Stimulated activated CD8-positive, alpha-beta memory T cell treated with anti-CD3 and anti-CD28 coated beads, Interleukin-7, amount 100 ng/mL, for 4 hours (primary cell): ENCODE measurements at places on chromosomes 5 and 9.

GRCh38 chr5:129460936-129461710 lies 1.0 kb downstream of the ADAMTS19 start:
- DNase-seq: no peak

- DNase-seq: no peak
Measured at GRCh38 chr5:77120706-77121105, 33.6 kb upstream of the ZBED3 start.

DNA sequence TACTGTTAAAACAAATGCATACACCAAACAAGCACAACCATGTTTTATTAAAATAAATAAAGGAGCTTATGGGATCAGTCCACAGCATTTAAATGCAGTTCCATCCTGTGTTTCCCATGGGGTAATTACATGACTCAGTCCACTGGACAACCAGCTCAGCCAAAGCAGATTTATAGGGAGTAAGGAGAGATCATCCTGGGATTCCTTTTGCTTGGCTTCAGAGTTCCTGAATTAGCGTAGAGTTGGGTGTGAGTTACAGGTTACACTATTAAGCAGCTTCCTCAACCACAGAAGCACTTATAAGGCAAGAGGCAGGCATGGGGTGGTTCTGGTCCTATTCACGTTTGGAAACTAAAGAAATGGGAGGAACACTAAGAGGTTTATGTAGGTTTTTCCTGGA lies 381.1 kb upstream of the ACTBL2 start:
- DNase-seq: no peak

DNA sequence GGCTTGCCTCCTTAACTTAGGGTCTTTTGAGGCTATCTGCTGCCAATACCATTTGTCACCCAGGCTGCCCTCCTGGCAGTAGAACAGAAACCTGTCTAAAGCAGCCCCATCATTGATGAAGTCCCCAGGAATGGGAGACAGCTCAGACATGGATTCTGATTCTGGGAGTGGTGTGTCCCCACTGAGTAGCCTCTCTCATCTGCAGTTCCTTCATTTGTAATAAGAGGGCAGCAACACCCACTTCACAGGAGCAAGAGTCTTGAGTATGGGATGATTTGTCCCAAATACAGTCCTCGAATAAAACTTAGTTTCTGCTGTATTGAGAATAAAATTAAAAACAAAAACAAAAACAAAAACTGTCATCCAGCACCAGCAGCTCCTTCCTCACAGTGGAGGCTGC lies 167.6 kb downstream of the ASTN2 start:
- DNase-seq: no peak

GRCh38 chr5:179417016-179417415 lies 71.8 kb upstream of the ADAMTS2 start:
- DNase-seq: no peak
